ENCODE measurements at places on chromosomes 6 and 20.

DNA sequence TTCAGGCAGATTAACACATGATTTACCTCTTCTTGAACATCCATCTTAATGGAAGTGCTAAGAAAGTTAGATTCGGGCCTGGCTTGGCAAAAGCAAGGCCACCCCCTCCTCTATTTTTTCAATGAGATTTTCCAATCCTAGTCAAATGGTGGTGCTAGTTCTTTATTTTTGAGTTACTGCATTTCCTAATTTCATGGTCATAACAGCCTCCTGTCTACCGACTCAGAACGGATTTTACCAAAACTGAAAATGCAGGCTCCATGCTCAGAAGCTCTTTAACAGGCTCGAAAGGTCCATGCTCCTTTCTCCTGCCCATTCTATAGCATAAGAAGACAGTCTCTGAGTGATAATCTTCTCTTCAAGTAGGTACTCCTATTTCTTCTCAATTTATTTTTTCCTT lies 117.2 kb upstream of the ESR1 start:
- DNase-seq: no peak

- no peak for DNase-seq
Observed at GRCh38 chr6:6315660-6316059, 4.8 kb downstream of the F13A1 start.

DNA sequence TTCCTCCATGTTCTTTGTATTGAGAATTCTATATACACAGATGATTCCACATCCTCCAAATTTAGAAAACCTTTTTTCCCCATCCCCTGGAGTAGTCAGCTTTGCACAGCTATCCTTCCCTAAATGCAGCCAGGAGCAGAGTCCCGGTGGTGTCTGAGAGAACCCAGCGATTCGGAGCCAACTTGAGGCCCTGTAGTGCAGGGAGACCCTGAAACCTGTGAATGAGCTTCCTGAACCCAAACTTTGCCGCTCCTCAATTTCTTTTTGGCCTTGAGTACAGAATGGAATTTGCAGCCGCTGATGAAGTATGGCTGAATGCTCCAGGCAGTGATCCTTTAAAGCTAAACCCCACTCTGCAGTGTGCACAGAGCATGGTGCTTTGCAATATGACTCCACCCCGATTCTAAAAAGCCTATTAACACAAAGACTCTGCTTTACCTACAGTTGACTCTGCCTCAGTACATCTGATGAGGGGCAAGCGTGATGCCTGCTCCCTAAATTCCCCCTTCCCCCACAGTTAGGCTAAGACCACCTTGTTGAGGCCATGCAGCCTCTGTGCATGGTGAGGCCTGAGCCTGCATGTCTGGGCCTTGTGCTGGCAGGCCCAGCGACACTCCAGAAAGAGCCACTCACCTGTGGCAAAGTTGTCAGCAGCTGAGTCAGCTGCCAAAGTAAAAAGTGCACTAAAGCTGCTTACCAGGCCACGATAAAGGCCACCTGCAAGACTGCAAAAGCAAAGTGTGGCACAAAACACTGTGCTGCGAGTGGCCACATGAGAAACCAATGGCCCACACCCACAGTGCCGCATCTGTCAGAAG lies 82.1 kb downstream of the PLEKHG1 start:
- no peak for DNase-seq

DNA sequence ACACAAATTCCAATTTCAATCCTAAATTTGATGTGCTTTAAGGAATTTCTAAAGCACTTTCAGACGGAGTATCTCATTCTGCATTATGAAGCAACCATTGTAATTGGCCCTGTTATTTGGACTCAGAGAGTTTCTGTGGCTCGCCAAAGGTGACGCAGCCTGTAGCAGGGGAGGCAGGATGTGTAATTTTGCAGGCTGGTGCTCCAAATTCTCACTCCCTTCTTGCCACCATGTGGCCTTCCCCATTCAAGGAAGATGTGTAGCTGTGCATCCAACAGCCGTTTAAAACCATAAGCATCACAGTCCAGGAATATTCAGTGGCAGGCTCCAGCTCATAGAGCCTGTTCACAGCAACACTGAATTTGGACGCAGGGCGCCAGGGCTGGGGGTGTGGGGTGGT lies 45.8 kb downstream of the AGPAT4 start:
- DNase-seq: no peak

DNA sequence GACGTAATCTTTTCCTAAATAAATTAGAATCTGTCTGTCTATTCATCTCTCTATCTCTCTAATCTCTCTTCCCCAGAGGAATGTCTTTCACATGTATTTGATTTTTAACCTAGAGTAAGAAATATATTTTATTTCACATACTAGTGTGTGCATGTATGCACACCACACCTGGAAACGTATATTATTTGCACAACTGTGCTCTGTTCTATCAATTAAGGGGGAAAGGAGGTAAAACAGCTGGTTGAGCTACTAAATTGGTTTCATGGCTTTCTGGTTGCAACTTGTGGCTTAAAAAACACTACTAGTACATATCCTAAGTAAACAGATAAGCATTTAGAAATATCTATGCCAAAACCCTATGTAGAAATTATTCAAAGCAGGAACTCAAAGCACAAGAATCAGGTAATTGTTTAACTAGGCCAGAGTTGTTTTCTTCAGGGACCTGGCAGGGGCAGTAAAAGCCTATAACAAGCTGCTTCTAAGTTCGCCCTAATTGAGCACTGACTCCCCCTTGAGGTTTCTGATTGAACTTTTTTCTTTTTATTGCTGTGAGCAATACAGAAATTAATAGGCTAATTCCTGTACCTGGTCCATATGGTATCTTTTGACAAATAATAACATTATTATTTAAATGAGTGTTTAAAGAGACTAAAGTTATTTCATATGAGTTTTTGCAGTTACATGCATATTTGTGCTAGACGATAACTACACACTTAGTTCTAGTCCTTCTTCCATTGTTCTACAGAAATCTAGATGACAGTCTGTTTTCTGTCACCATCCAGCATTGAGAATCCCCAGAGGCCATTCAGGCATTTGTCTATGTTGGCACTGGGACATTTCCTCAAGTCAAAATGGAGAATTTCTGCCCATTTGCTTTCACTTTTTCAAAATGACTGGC lies 88.6 kb downstream of the MCHR2 start:
- peak; percentile 49 for DNase-seq

GRCh38 chr6:127119102-127120022 lies 891 bp downstream of the RSPO3 start:
- DNase-seq: no peak

DNA sequence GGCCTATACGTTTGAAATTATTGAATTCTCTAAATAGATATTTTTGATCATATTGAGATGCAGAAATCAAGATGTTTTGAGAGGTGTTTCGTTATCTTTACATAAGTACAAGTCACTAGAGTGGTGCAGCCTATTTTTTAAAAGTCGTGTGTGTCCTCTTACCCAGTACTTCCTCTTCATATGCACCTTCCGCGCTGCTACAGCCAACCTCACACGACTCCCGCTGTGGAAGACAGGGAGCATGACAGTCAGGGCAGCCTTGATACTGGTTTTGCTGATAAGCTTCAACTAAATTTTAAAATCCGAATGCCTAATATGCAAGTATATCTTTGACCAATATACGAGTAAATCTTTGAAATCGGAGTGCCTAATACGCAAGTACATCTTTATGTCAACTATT lies 16.3 kb downstream of the ROS1 start:
- DNase-seq: no peak

DNA sequence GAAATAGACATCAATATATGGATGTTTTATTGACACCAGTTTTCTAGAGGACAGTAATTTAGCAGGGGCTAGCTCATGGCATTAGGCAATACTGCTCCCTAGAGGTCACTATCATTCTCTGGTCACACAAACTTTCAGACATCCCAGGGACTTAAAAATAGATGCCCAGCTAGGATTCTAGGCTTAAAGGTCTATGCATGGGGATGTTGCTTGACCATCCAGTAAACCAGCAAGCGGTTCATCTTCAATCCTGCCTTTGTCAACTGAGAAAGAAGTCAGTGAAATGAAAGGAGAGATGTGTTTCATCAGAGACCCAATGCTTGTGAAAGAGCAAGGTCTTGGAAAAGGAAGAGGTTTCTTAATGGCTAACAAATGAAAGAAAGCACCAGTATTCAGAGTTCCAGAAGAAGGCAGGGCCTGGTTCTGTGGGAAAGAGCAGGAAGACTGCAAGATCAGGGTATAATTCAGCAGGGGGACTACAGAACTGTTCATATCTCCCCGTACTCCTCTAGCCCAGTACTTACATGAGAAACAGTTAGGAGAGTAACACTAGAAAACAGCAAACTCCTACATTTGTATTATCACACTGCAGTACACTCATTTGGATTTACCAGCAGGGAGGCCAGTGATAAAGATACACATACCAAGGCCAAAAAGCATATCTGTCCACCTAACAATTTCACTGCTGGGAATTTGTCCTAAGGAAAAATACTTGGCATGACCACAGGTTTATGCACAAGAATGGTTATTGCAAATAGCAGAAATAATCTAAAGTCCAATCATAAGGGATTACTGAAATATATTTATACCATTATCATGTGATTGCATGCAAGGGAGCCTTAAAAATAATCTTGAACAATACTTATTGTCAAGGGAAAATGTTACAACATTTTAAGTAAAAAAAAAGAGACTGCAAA lies 151.4 kb upstream of the LAMA2 start:
- peak; percentile 12 for DNase-seq

- no peak for DNase-seq
Observed at GRCh38 chr6:52612336-52613054, 35.6 kb upstream of the TRAM2 start.

- no peak for DNase-seq
Observed at GRCh38 chr6:1424306-1424927, 35.0 kb downstream of the FOXF2 start.

DNA sequence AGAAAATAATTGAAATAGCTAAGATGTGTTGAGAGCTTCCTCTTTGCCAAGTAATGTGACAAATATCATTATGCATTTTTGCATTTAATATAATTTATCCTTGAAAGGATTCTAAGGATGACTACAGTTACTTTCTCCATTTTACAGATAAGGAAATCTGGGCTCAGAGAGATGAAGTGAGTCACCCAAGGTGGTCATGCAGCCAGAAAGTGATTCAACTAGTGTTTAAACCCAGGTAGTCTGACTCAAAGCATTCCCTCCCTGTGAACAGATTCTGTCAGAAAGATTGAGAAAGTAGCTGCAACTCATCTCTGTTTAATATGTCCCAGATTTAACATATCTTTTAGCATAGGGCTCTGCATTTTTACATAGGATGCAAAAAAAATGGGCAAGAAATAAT lies 28.1 kb downstream of the NRSN1 start:
- DNase-seq: no peak

DNA sequence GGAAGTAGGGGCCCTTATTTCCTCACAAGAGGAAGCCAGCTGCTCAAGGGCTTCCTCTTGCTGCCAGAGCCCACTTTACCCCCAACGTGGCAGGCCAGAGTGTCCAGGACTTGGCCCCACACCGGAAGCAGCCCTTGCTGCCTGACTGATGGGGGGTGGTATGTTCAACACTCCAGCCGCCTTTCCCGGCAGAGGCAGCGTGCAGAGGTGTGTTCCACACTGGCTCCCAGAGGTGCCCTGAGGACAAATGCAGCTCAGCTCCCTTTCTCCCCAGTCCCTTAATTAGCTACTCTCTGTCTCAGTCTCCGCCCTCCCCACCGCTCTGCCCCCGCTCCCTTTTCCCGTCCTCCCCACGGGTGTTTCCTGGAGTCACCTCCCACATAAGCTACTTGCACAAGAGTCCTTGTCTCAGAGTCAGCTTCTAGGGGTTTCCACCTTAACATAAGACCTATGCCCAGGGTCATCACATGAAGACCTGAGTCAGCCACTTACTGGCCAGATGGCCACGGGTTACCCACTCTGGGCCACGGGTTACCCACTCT lies 61.7 kb upstream of the SHLD1 start:
- DNase-seq: no peak

GRCh38 chr20:59177266-59178250 lies 13.9 kb downstream of the ZNF831 start:
- no peak for DNase-seq

DNA sequence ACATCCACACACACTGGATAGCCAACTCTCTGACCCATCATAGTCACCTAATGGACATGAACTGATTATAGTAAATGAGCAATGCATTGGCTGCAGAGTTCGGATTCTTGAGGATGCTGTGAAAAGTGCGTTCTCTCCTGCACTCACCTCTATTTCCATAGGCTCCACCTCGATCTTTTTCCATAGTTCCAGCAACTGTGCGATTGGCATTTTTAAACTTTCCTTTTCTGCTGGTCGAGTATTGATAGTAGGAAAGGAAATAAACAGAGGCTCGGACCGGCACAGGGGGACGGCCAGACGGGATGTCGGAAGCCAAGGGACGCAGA lies 94.4 kb downstream of the RNASET2 start:
- DNase-seq: no peak

GRCh38 chr6:116385921-116386320 lies 15.2 kb downstream of the DSE start:
- DNase-seq: no peak

DNA sequence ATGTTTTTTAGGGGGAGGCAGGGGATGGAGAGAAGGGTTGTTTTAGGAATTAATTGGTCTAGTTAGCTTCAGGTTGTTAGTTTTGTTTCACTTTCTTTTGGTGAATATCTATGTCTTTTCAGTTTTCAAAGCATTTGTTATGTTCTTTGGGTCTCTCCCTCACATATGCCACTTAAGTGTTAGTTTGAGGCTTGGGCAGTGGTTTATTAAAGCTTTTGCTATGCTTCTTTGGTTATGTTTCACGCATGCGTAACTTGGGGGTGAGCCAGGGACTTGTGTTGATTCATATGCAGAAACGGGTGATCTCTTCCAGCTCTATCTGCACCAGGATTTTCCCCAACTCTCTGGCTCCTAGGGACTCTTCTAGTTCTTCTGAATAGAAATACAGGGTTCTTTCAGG lies 11.4 kb upstream of the MMS22L start:
- no peak for DNase-seq

DNA sequence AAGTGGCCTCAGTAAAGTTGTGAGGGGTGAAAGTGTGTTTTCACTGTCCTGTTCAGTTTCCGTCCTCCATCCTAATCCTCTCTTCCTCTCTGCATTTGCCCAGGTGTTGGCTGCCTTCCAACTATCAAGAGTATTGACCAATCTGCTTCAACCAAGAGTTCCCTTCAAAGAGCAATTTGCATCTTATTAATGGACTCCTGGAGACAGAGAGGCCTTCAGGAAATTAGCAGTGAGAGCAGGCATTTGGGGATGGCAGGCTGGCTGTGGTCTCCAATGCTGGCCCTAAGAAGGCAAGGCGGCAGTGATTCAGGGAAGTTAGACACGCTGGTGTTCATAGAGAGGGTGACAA lies 77.2 kb downstream of the GPR6 start:
- peak; percentile 16 for DNase-seq

- no peak for DNase-seq
Observed at GRCh38 chr6:44527181-44527580, 139.7 kb downstream of the CDC5L start.

- no peak for DNase-seq
Observed at GRCh38 chr20:35398660-35399144, 13.1 kb downstream of the UQCC1 start.

- no peak for DNase-seq
Observed at GRCh38 chr6:168333491-168333890, 13.9 kb upstream of the DACT2 start.

DNA sequence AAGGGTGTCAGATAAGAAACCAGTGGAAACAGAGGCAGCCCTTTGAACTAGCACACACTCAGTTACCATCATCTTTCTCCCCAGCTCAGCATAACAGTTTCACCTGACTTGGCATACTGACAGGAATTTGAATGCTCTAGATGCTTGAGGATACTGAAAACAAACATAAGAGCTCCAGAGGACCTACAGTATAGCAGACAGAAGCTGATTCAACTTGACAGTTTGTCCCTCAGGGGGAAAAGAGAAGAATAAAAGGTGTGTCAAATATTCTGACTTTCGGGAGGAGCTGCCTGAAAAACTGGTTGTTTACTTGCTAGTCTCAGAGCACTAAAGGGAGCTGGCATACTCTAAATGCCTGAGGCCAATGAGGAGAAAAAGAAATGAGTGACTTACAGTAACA lies 35.1 kb downstream of the EYS start:
- no peak for DNase-seq
